ENCODE measurements at places on chromosomes 5 and 9. TPM values are rescaled to one million over a fixed set of nuclear protein-coding genes. Genes with fewer than 3 reads are reported as not detected.

EDIL3 gene
- total RNA-seq = 3.5 TPM

CCL27 gene
- not detected for total RNA-seq

OGN gene
- total RNA-seq = not detected

IFNA21 gene
- not detected for total RNA-seq

SLC34A3 gene
- total RNA-seq = not detected

COL23A1 gene
- not detected for total RNA-seq

G3BP1 gene
- 212 TPM for total RNA-seq

IL5 gene
- total RNA-seq = not detected

PKD2L2 gene
- total RNA-seq = not detected

NOXA1 gene
- 2.0 TPM for total RNA-seq

WHRN gene
- total RNA-seq = 0.67 TPM

LECT2 gene
- total RNA-seq = not detected

TMC1 gene
- total RNA-seq = 0.33 TPM

RNF180 gene
- 13.1 TPM for total RNA-seq

PCDHGA6 gene
- total RNA-seq = 7.2 TPM

TNFSF8 gene
- total RNA-seq = not detected

NUTM2G gene
- total RNA-seq = not detected

GRM6 gene
- total RNA-seq = not detected

ZDHHC21 gene
- total RNA-seq = 32.1 TPM

SLC34A1 gene
- not detected for total RNA-seq

PCDHAC1 gene
- 0.10 TPM for total RNA-seq

NEUROG1 gene
- total RNA-seq = not detected

SPATA6L gene
- total RNA-seq = 3.1 TPM

HSDL2 gene
- total RNA-seq = 32.0 TPM

PDLIM4 gene
- total RNA-seq = 56.8 TPM

FLT4 gene
- total RNA-seq = 93.0 TPM

SPINK13 gene
- total RNA-seq = not detected

LSM11 gene
- total RNA-seq = 8.2 TPM

KLF4 gene
- total RNA-seq = 1.2 TPM

DPYSL3 gene
- 64.7 TPM for total RNA-seq

CCDC183 gene
- 0.65 TPM for total RNA-seq

IL33 gene
- 12.7 TPM for total RNA-seq

OR1L1 gene
- not detected for total RNA-seq

COL15A1 gene
- 1.6 TPM for total RNA-seq

AJM1 gene
- 0.65 TPM for total RNA-seq

PCSK1 gene
- total RNA-seq = 2.3 TPM

FAM53C gene
- 44.0 TPM for total RNA-seq

ADGRD2 gene
- not detected for total RNA-seq

ST6GALNAC4 gene
- 75.8 TPM for total RNA-seq

PCDHGB1 gene
- 0.96 TPM for total RNA-seq
